ENCODE measurements at places on chromosomes 13 and 19. TPM values are rescaled to one million over a fixed set of nuclear protein-coding genes. Genes with fewer than 3 reads are reported as not detected.

Gene DPF1
- 6.0 TPM for total RNA-seq

DNA sequence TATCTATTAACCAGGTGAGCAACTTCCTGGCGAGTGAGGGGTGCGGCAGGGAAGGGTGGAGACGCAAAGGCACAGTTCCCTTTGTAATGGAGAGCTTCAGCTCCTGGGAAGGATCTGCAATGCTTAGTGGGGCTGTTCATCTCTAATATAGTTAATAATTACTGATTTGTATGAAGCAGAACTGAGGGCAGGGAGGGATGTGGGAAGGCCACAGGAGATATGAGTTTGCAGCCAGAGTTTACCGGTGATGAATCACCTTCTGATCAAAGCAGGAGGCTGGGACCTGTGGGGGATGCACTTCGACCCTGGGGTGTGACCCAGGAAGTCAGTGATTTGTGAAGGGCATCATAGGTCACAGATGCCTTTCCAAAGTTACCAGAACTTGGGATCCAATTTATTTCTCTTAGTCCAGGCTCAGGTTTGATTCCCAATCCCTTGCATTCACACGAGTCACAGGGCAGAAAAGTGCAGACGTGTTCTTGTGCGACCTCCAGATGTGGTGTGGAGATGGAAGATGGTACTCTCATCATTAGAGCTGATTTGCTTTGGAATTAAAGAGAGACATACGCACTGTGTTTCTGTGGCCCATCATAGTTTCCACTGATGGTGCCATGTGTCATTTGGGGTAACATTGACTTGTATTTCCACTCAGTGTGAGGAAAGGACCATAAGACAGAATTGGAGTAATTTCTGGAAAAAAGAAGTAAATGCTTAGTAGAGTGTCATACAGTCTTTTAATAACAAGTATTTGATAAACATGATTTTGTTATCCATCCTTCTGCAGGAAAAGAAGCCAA lies 55.0 kb downstream of the LRCH1 start:
- H3K4me1 ChIP-seq: peaks cover 49% of the 10 kb centered on the region
- DNase-seq: no peak
- H3K27ac ChIP-seq: no peak overlapping the region
- H3K4me3 ChIP-seq: no peak overlapping the region
- peaks cover 5% of the 10 kb centered on the region for H3K27me3 ChIP-seq

Gene NAPA
- total RNA-seq: 77.8 TPM

DNA sequence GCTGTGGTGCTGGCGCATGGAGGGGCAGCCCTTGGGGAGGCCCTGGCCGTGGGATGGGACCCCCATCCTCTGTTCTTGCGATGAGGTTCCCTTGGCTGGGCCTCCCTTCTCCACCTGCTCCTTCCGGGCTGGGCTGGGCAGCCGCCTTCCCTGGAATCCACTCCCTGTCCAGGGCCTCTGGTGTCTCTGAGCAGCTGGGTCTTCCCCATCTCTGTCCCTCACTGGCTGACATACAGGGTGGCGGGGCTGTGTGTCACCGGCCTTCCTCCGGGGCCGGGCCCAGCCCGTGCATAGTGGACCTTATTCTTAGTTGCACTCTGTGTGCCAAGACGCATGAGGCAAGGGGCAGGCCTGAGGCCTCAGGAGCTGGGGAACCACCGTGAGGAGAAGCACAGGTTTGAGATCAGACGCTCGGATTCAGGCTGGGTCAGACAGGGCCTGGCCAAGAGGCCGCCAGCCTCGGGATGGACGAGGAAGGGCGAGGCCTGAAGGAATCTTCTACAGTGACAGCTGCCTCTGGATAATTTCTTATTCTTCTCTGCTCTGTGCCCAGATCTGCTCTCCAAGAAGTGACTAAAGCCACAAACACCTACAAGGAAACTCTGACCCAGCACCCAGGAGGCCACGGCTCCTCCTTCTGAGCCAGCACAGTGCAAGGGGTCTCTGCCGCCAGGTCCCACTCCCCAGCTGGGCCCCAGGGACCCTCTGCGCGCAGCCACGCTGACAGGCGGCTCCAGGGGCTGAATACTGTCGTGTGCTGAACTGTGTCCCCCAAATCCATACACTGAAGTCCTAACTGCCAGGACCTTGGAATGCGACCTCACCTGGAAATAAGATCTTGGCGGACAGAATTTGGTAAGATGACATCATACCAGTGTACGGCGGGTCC lies 11.0 kb downstream of the SGTA start:
- peak overlapping the region; percentile 58 for H3K4me3 ChIP-seq
- peaks cover 8% of the 10 kb centered on the region for H3K4me1 ChIP-seq
- DNase-seq: no peak
- H3K27me3 ChIP-seq: peaks cover 8% of the 10 kb centered on the region
- H3K27ac ChIP-seq: no peak overlapping the region

DNA sequence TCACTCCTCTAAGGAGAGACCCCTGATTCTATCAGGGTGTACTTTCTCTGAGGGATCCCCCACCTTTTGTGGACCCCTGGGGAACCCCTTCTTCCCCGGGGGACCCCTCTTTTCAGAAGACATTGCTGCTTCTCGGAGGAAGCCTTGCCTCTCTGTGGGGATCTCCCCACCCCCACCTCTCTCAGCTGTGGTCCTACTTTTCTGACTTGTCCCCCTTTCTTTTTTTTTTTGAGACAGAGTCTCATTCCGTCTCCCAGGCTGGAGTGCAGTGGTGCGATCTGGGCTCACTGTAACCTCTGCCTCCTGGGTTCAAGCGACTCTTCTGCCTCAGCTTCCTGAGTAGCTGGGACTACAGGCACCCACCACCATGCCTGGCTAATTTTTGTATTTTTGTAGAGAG lies 18.4 kb upstream of the GATAD2A start:
- peaks cover 50% of the 10 kb centered on the region for H3K4me1 ChIP-seq
- no peaks in the 10 kb centered on the region for H3K36me3 ChIP-seq
- peak overlapping the region; percentile 94 for H3K4me3 ChIP-seq
- DNase-seq: no peak

Gene ZNF497
- 3.6 TPM for total RNA-seq

Gene SRRM5
- 0.26 TPM for total RNA-seq

DNA sequence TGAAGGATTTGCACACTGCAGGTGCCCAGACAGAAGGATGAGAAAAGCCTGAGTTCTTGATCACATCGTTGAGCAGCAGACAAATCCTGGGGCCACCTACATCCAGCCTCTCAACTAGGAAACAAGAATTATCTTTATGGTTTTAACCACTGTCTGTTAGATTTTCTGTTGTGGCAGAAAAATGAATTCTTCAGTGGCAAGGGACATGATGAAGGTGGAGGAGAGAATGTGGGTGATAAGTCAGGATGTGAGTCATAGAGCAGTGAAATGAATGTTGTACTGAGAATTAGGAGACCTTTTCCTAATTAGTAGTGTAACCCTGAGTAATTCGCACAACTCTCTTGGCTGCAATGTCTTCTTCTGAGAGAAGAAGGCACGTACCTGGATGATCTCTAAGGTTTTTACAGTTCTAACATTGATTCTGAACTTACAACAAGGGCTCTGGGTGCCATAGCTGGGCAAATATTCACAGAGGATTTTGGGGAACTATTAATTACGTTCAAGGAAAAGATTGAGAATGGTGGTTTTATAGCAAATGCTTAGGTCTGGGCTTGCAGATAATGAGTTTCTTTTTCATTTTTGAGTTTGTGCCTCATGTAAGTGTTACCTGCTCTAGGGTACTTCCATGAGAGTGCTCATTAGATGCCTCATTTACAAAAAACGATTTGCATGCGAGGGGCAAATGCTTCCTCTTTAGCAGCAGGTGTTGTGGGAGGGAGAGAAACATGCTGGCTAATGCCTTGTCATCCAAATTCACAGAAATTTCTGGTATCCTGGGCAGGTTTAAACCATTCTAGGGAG lies 111.0 kb upstream of the KL start:
- H3K27me3 ChIP-seq: peaks cover 3% of the 10 kb centered on the region
- H3K36me3 ChIP-seq: no peaks in the 10 kb centered on the region
- no peaks in the 10 kb centered on the region for H3K4me1 ChIP-seq

DNA sequence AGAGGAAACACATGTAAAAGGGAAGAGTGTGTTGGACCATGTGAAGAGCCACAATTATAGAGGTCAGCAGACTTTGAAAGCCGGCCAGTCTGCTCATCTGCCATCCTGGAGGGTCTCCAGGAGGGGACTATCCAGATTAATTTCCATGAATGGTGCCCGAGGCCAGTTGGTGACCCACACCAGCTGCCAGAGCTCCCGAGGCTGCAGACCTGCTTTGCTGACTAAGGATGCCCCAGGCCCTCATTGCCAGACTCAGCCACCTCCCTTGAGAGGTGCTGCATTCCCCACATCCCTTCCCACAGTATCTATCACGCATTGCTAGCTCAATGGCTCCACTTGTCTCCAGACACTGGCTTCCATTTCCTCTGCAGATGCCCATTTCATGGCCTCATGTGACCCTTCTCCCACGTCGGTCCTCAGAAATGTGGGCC lies 110.3 kb downstream of the NALCN start:
- H3K4me1 ChIP-seq: peaks cover 3% of the 10 kb centered on the region
- H3K27ac ChIP-seq: no peak overlapping the region
- H3K27me3 ChIP-seq: no peaks in the 10 kb centered on the region

GRCh38 chr19:1357531-1358109 lies 26.1 kb upstream of the NDUFS7 start:
- peaks cover 7% of the 10 kb centered on the region for H3K4me1 ChIP-seq
- H3K27me3 ChIP-seq: peaks cover 2% of the 10 kb centered on the region
- peaks cover 43% of the 10 kb centered on the region for H3K36me3 ChIP-seq
- no peak for DNase-seq
- H3K27ac ChIP-seq: no peak overlapping the region

GRCh38 chr19:11018179-11018578 lies 57.3 kb downstream of the SMARCA4 start:
- H3K27ac ChIP-seq: no peak overlapping the region
- no peak for DNase-seq
- H3K27me3 ChIP-seq: peaks cover 7% of the 10 kb centered on the region
- peaks cover 68% of the 10 kb centered on the region for H3K36me3 ChIP-seq

Gene FFAR3
- total RNA-seq: not detected

GRCh38 chr13:50359779-50360178 lies 344.5 kb downstream of the KCNRG start:
- H3K27ac ChIP-seq: no peak overlapping the region
- H3K27me3 ChIP-seq: peaks cover 3% of the 10 kb centered on the region
- H3K4me3 ChIP-seq: no peak overlapping the region
- peaks cover 3% of the 10 kb centered on the region for H3K4me1 ChIP-seq
- DNase-seq: no peak

Gene FAAP24
- 2.8 TPM for total RNA-seq

DNA sequence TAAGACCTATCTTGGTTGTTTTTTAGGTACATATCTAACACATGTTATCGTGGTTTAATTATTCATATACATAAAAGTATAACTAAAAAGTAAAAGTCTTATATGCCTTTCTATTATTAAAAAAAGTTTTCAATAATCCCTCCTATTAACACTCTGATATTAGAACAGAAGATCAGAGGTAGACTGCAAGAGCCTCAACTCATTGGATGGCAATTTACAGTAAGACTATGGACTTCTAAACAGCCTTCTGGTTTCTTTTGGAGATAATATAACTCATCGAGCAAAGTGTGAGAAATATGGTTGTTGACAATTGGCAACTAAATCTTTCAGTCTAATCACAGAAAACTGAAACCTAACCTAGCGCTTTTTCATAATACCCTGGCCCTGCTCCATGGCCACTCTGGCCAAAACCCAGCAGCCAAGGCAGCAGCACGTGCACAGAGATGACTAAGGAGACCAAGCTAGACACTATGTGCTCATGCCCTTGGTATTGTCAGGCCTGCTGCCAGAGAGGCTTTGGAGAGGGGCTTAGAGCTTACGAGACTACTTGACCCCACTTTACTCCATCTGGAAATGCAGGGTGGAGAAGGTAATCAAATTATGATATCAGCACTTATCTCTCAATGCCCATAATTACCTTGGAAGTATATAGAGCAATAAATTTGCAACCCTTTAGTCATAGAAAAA lies 40.6 kb upstream of the EEF1AKMT1 start:
- H3K36me3 ChIP-seq: peaks cover 7% of the 10 kb centered on the region
- no peak overlapping the region for H3K27ac ChIP-seq
- DNase-seq: no peak

- DNase-seq: no peak
- H3K27me3 ChIP-seq: peaks cover 3% of the 10 kb centered on the region
- H3K4me1 ChIP-seq: peaks cover 9% of the 10 kb centered on the region
- peaks cover 5% of the 10 kb centered on the region for H3K36me3 ChIP-seq
Measured at GRCh38 chr13:99214232-99214631, 13.6 kb downstream of the UBAC2 start.

Gene NBEA
- total RNA-seq: 11.7 TPM

- no peak overlapping the region for H3K4me3 ChIP-seq
- no peak for DNase-seq
- H3K4me1 ChIP-seq: no peaks in the 10 kb centered on the region
Measured at GRCh38 chr13:53206455-53206854, 177.8 kb downstream of the OLFM4 start.

- H3K27me3 ChIP-seq: peaks cover 17% of the 10 kb centered on the region
- DNase-seq: no peak
- H3K27ac ChIP-seq: no peak overlapping the region
- no peak overlapping the region for H3K4me3 ChIP-seq
Measured at GRCh38 chr13:27955014-27955591, 14.0 kb downstream of the CDX2 start.

Gene PALM3
- total RNA-seq: 0.90 TPM

- no peak for DNase-seq
- peaks cover 41% of the 10 kb centered on the region for H3K4me1 ChIP-seq
- H3K27ac ChIP-seq: peak overlapping the region; percentile 61
- peaks cover 3% of the 10 kb centered on the region for H3K36me3 ChIP-seq
Measured at GRCh38 chr13:28753208-28753892, 34.6 kb upstream of the SLC46A3 start.

- DNase-seq: no peak
- no peaks in the 10 kb centered on the region for H3K4me1 ChIP-seq
- no peak overlapping the region for H3K4me3 ChIP-seq
- peaks cover 3% of the 10 kb centered on the region for H3K27me3 ChIP-seq
Measured at GRCh38 chr13:36051082-36051481, 80.1 kb downstream of the DCLK1 start.

DNA sequence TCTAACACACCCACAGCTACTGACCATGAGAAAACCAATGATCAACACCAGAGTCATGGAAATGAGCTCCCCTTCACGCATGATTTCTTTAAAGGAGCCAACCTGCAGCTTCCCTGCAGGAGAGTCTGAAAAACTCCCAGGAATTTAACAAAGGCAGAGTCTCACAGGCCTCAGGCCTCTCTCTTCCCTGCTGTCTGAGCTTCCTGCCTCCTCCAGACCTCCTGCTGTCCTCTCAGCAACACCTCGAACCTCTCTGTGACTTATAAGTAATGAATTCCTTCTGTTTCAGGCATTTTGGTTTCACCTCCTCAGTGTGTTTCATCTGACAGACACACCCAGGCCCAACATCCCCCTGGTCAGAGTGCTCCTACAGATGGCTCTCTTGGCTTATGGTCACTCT lies 1044.4 kb downstream of the UQCRFS1 start:
- H3K36me3 ChIP-seq: no peaks in the 10 kb centered on the region
- H3K4me3 ChIP-seq: no peak overlapping the region
- no peaks in the 10 kb centered on the region for H3K27me3 ChIP-seq
- peaks cover 14% of the 10 kb centered on the region for H3K4me1 ChIP-seq

Gene PSG7
- not detected for total RNA-seq

Gene C19orf73
- 0.51 TPM for total RNA-seq
